Prostate gland (tissue), 2 donors: ENCODE measurements at places on chromosomes 1 and 21. TPM values are rescaled to one million over a fixed set of nuclear protein-coding genes. Genes with fewer than 3 reads are reported as not detected.

The NUP210L gene
- total RNA-seq = 5.7 TPM

The TOMM40L gene
- total RNA-seq = 15.6 TPM

The EXO1 gene
- 0.36 TPM for total RNA-seq

DNA sequence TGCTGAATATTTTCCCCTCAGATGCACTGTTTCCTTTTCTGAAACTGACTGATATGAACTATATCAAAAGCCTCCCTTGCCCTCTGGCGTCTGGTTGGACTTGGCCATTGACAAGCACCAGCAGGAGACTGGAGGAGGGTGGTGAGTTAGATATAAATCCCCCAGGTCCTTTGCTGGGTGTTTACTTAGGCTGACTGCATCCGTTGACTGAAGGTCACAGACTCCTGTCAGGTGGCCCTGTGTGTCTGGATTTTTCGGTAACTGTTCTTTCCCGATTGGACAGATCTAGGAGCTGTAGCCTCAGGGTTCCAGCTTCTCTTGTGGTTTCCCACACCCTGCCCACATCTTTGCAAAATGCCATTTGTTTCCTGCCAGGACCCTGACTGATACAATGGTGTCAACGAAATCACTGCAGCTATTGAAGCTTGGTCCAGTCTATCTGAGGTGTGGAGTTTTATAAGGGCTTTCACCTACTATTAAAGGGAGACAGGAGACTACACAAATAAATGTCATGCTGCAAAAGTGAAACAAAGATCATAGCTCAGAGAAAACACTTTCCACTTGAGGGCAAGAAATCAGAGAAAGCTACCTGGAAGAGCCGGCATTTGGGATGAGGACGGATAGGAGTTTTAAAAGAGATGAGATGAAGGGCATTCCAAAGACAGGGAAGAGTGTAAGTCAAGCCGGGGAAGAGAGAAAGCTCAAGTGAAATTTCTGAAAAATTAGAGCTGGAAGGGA, 1.5 kb upstream of the MAGI3 start:
- peak overlapping the region; percentile 94 for H3K27ac ChIP-seq
- H3K36me3 ChIP-seq = no peaks in the 10 kb centered on the region
- no peaks in the 10 kb centered on the region for H3K27me3 ChIP-seq

DNA sequence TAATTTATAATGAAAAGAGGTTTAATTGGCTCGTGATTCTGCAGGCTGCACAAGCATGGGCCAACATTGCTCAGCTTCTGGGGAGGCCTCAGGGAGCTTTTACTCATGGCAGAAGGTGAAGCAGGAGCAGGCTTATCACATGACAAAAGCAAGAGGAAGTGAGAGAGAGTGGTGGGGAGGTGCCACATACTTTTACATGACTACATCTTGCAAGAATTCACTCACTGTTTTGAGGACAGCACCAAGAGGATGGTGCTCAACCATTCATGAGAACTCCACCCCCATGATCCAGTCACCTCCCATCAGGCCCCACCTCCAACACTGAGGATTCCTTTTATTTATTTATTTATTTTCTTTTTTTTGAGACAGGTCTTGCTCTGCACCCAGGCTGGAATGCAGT, 5.5 kb upstream of the PLEKHM2 start:
- no peaks in the 10 kb centered on the region for H3K4me1 ChIP-seq
- no peak overlapping the region for H3K4me3 ChIP-seq
- H3K27me3 ChIP-seq = no peaks in the 10 kb centered on the region
- no peak for DNase-seq

- DNase-seq = no peak
- no peak overlapping the region for H3K27ac ChIP-seq
- H3K4me1 ChIP-seq = peaks cover 14% of the 10 kb centered on the region
- no peak overlapping the region for H3K4me3 ChIP-seq
- H3K36me3 ChIP-seq = no peaks in the 10 kb centered on the region
- no peaks in the 10 kb centered on the region for H3K27me3 ChIP-seq
These were observed 7.7 kb downstream of the ARHGEF2 start for GRCh38 chr1:155970531-155971167.

DNA sequence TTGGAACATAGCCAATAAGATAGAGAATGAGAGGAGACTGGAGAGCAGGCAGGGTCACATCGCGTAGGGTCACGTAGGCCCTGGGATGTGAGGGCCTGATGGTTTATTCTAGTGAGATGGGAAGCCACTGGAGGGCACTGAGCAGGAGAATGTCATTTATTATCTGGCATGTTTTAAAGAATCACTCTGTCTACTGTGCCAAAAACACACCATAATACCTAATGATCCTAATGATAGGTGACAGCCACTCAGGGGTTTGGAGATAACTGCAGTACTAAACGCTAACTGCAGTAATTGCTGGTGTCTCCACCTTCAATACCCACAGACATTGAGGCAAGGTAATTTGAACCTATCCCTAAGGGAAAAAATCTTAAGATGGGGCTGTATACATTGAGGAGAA, 185.4 kb downstream of the TTLL7 start:
- no peak overlapping the region for H3K27ac ChIP-seq
- H3K4me1 ChIP-seq = no peaks in the 10 kb centered on the region
- H3K4me3 ChIP-seq = no peak overlapping the region
- DNase-seq = no peak
- H3K36me3 ChIP-seq = no peaks in the 10 kb centered on the region

DNA sequence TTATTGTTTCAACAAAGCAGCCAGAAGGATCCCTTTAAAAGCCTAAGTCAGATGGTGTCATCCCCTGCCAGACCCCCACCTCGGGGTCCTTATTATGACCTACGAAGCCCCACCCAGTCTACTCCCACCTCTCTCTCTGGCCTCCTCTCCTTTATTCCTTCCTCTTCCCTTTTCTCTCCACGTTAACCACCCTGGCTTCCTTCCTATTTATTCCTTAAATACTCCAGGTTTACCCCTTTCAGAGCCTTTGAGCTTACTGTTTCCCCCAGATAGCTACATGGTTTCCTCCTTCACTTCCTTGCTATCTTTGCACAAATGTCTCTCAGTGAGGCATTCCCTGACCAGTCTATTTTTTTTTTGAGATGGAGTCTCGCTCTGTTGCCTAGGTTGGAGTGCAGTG, 12.0 kb upstream of the SLC9A1 start:
- H3K4me1 ChIP-seq = no peaks in the 10 kb centered on the region
- no peak overlapping the region for H3K27ac ChIP-seq
- H3K36me3 ChIP-seq = no peaks in the 10 kb centered on the region
- no peak for DNase-seq
- no peaks in the 10 kb centered on the region for H3K27me3 ChIP-seq

- DNase-seq = no peak
- H3K27me3 ChIP-seq = no peaks in the 10 kb centered on the region
- H3K36me3 ChIP-seq = no peaks in the 10 kb centered on the region
- H3K4me3 ChIP-seq = no peak overlapping the region
These were observed 3902.5 kb downstream of the SRGAP2C start for GRCh38 chr1:125087247-125087646.

- no peaks in the 10 kb centered on the region for H3K4me1 ChIP-seq
- H3K27ac ChIP-seq = no peak overlapping the region
- H3K27me3 ChIP-seq = no peaks in the 10 kb centered on the region
These were observed 16.6 kb downstream of the TRIM62 start for GRCh38 chr1:33165209-33165608.

DNA sequence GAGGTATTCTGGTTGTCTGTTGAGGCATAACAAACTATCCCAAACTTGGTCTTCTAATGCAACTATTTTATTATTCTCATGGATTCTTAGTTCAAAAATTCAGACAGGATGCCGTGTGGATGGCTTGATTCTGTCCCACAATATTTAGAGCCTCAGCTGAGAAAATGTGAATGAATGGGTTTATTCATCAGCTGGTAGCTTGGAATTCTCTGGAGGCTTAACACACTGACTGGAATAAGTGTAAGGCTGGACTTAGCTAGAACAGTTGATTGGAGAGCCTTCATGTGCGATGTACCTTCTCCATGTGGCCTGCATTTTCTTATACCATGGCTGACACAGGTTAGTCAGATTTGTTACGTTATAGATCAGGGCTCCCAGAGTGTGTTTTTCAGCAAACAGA, 30.8 kb downstream of the TNNI3K start:
- no peaks in the 10 kb centered on the region for H3K4me1 ChIP-seq
- no peak overlapping the region for H3K4me3 ChIP-seq
- H3K27ac ChIP-seq = no peak overlapping the region
- no peak for DNase-seq
- no peaks in the 10 kb centered on the region for H3K36me3 ChIP-seq

DNA sequence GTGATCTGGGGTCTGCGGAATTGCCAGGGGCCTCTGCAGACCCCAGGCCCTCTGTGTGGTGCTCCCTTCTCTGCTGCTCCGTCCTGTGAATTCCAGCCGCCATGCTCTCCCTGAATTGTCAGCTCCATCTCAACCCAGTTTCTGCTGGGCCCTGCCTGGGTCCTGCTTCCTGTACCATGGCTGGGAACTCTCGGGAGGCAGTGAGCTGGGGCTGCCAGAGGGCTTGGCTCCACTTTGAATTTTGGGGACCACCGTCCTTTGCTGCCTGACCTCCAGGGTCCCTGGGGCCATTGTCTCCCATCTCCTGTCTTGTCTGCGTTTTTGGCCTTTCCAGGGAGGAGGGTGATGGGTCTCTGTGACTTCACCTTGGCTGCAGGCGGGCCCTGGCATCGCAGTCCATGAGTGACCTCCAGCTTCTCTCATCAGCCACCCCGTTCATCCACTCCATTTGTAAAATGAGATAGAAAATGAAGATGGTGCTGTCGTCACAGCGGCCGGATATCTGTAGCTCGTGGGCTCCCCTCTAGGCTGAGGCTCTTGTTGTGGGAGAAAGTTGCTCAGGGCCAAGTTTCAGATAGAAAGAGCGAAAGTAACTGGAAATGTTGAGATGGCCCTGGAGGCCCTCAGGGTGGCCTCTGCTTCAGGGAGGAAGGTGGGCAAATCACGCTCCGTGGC, 38.3 kb downstream of the SKI start:
- H3K4me1 ChIP-seq = no peaks in the 10 kb centered on the region
- H3K36me3 ChIP-seq = no peaks in the 10 kb centered on the region
- DNase-seq = no peak
- H3K27ac ChIP-seq = no peak overlapping the region
- no peak overlapping the region for H3K4me3 ChIP-seq
